A172 (cell line): ENCODE measurements at places on chromosomes 1 and 21.

- no peak for DNase-seq
Observed at GRCh38 chr1:36557041-36558000, 74.6 kb upstream of the CSF3R start.

GRCh38 chr1:14704846-14705245, 106.4 kb downstream of the KAZN start:
- DNase-seq: peak; percentile 33

DNA sequence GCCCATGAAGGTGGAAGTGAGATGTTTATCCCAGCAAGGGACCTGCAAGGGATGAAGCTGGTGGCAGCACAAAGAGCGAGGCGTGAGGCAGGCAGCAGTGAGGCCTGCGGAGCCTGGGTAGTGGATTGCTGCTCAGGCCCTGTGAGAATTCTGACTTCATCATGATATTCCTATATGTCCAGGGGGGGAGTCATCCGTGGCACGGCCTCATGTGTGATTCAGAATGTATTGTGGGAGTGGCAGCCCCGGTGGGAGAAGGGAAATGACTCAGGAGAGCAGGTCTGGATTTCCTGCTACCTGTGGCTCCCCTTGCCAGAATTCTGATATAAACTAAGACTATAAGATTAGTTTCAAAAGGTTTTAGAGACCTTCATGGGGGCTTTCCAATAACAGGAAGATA, 240.9 kb downstream of the CAMTA1 start:
- peak; percentile 36 for DNase-seq

GRCh38 chr21:19785941-19786340, 1212.3 kb upstream of the NCAM2 start:
- no peak for DNase-seq

GRCh38 chr21:35963920-35964451, 96.3 kb downstream of the SETD4 start:
- peak; percentile 75 for DNase-seq

- no peak for DNase-seq
Observed at GRCh38 chr1:7008975-7009740, 223.9 kb downstream of the CAMTA1 start.

- no peak for DNase-seq
Observed at GRCh38 chr1:187006896-187007295, 178.1 kb downstream of the PLA2G4A start.

- DNase-seq: no peak
Observed at GRCh38 chr1:19405195-19405760, 80.1 kb downstream of the CAPZB start.

DNA sequence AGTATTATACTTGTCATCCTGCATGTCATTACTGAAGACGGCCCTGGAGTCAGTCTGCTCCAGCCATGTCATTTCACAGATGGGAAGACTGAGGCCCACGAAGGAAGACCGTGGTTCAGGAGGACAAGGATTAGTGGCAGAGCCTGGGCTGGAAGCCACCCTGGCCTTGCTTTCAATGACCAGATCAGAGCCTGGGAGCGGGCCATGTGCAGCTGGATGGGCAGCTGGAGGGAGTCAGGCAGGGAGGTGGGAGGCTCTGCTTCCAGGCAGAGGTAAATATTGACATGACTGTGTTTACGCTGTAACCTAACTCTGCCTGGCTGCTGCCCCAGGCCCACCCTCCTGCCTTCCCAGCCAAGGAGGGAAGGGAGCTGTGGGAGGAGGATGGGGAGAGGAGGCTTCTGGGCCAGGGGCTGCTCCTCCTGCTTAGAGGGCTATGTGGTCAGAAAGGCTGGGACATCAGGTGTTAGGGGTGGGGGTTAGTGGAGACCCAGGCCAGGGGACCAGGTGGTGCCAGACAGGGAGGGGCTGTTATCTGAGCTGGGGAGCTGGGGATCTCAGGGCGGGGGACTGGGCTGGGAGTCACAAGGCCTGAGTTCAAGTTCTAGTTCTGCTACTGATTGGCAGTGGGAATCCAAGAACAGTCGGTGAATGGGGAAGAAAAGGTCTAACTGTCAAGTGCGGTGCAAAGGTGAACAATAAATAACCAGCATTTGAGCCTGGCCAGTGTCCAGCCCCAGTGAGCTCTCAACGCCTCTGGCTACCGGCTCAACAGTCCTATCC, 48.5 kb upstream of the ECE1 start:
- DNase-seq: no peak

DNA sequence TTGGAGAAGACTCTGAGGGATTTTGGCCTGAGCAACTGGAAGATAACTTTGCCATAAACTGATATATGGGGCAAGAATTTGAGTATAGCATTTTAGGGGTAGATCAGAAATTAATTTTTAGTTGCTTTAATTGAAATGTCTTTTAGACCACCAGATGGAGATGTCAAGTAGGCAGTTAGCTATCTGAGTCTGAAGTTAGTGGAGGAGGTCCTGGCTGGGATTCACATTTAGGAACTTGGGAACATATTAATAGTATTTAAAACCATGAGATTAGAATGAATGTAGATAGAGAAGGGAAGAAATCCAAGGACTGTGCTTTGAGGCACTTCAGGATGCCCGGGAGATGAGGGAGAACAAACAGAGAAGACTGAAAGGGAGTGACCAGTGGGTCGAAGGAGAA, 32.6 kb downstream of the SLC44A3 start:
- DNase-seq: no peak

DNA sequence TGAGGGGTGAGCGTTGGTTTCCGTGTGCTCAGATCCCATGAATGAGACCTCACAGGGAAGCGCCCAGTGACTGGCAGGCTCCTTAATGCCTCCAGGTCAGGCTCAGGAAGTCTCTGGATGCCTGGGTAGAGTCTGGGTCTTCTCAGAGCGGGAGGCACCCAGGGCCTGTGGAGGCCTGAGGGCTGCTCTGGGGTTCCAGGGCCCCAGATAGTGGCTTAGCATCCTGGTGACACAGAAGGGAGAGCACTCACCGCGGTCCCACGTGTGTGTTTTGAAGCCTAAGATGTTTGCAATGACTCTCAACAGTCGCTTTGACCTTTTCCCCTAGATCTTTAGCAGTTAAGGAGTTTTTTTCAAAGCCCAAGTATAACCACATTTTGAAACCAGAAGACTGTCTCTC, 25.0 kb downstream of the PRMT2 start:
- no peak for DNase-seq

GRCh38 chr1:30409476-30410152, 313.8 kb downstream of the MATN1 start:
- DNase-seq: peak; percentile 47

GRCh38 chr1:63774617-63775417, 1.0 kb downstream of the ROR1 start:
- DNase-seq: peak; percentile 16

DNA sequence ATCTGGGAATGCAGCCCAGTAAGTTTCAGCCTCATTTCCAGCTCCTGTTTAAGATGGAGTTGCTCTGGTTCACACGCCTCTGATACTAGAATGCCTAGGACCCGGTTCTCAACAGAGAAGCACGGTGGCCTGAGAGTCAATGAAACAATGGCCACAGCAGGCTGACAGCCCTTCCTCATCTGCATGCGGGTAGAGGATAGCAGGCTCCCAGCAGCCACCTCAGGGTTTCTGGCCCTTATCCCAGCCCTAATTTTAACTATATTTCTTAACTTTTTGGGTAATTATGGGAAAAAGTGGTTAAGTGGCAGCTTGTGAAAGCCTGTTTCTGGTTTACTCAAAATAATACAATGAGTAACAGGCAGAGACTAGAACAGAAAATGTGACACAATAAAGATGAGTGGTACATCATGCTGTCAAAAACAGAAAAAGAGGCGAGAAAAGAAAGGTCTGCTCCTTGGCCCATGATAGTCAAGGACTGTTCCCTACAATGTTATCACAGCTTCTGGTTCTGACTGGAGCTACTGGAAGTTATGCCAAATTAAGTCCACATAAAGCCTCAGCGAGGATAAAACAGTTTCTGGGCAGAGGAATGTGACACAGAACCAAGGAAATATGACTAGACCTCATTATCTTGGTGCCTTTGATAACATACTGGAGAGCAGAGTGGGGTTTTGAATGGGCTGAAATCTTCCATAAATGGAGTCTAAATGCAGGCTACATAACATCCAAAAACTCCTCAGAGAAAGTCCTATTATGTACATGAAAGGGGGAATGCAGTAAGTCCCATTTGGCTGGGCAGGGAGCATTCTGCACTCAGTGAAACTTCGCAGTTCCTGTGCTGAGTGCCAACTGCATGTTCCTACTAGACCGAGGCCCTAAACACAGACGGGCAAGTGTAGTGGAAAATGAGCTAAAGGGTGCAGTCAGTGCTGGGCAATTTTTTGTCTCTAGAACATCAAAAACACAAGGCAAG, 92.1 kb downstream of the NIBAN1 start:
- no peak for DNase-seq

DNA sequence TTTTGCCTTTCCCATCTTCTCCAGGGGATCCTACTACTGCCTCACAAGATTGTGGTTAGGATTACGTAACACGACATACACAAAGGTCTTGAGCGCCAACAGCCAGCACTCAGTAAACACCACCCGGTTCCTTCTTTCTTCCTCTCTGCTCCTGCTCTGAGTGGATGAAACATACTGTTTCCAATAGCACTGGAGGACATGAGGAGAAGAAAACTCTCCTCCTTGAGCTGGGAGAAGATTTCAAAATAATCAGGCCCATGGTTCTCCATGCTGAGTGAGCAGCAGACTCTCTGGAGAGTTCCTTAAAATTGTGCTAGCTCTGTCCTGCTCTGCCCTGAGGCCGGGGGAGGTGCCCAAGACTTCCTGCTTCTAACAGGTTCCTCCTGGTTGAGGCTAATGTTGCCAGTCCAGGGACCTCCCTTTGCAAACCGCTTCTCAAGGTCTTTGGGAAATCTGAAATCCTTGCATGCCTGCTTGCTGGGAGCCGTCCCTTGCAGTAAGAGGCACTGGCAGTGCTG, 29.4 kb upstream of the MX1 start:
- DNase-seq: peak; percentile 19

DNA sequence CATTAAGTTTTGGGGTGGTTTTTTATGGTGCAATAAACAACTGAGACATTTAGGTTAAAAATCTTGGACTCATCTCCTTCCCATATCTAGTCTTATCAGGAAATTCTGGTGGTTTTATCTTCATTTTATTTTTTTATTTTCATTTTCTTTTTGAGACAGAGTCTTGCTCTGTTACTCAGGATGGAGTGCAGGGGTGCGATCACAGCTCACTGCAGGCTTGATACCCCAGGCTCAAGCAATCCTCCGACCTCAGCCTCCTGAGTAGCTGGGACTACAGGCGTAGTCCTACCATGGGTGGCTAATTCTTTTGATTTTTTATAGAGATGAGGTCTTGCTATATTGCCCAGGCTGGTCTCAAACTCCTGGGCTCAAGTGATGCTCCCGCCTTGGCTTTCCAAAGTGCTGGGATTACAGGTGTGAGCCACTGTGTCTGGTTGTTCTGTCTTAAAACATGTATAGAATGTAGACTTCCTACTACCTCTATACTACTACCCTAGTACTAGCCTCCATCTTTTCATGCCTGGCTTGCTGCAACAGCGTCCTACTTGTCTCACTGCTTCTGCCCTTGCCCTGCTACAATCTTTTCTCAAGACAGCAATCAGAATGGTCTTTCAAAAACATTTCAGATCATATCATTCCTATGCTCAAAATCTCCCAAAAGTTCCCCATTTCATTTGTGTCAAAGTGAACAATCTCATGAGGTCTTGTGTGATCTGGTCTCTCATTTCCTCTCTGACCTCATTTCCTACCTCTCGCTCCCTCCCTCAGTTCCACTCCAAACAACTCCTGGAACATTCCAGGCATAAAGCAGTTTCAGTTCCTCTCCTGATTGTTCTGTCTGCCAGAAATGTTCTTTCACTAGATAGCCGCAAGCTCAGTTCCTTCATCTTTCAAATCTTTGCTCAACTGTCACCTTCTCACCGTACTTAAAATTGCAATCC, 5.9 kb upstream of the FCGR2A start:
- DNase-seq: no peak

DNA sequence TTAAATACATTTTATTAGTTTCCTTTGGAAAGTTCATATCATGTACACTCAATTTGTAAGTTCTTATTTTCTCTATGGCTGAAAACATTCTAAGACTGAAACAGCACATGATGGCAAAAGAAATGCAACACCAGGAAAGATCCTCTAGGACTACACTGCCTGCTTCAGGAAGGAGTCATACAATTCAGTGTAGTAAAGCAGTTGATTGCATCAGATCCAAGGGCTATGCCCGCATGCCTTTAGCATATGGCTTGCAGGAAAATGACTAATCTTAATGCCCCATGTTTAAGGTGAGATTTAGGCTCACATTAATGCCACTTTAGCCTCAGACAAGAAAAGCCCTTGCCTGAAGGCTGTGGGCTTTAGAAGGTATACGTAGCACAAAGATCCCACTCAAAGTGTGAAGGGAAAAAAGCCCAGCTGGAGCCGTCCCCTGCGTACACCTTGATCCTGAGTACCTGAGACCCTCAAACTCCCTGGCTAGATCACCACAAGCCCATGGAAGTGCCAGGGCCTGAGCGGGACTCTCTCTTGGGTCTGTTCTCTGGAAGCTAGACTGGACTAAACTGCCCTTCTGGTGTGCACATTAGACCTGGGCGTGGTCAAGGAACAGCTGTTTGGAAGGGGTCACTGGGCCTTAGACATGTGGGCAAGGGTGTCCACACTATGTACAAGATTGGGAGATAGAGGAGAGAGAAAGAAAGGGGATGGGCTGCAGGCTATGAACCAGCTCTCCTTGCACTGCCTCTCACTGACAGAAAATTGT, 52.9 kb downstream of the ESRRG start:
- DNase-seq: peak; percentile 30

DNA sequence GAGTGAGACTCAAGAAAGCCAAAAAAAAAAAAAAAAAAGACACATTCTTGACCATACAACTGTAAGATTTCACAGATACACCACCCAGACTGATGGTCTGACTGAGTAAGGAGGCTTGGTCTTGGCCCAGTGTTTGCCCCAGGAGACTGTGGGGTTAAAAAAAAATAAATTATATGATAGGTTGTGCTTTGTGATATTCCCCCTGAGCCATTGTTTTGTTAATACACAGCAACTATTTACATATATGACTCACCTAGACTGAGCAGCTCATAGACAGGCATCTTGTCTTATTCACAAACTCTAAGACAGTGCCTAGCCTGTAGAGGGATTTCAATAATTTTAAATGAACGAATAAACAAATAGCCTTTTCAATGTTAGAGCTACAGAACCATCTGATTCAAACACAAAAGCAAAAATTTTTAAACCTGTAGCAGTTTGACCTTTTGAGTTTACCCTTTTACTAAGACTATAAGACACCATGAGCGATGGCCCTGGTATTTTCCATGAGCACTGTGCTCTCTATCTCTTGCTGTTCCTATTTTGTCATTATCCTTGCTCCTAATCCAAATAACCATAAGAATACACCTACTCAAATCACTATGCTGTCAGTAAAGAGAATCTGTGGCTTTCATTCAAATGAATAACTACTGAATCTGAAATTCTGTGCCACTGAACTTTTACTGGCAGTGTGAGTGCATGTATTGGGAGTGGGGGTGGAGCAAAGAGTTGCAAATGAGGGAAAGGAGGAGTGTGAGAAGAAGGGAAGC, 199.4 kb upstream of the PTBP2 start:
- DNase-seq: no peak

DNA sequence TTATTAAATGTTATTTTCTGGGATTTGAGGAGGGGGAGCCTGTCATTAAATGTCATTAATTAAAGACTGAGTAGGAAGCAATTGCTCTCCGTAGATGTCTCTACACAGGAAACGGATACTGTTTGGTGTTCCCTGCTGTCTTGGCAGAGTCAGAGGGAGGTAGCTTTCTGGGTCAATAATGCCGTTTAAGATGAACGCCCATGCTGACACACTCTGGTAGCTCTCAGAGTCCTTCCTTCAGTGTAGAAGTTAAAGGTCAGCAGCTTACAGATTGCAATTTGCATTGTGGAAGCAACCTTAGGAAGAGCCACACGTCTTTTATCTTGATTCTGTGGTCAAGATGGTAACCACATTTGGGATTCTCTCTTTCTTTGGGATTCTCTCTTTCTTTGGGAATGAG, 257.5 kb downstream of the KIF26B start:
- DNase-seq: no peak
